ENCODE measurements at places on chromosomes 4 and X.

- DNase-seq, result no peak
- no peak overlapping the region for H3K27ac ChIP-seq
- H3K4me1 ChIP-seq, result no peaks in the 10 kb centered on the region
- no peaks in the 10 kb centered on the region for H3K27me3 ChIP-seq
- no peaks in the 10 kb centered on the region for H3K36me3 ChIP-seq
Measured at GRCh38 chrX:39174772-39175417, 373.6 kb downstream of the MID1IP1 start.

DNA sequence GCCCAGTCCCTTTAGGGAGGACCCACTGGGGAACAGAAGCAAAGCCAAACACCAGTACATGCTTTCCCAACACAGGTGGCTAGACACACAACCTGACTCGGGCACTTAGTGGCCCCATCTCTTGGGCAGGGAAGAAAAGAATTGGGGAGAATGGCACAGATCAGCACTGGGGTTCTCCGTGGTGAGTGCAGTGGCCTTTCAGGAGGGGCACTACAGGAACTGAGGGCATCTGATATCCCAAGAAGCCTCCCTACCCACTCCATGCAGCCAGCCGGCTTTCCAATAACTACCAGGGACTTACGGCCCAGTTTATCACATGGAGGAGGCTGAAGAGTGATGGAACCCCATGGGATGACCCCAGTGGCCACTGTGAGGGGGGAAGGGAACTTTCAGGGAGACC is 23.0 kb downstream of the RGN start:
- H3K27ac ChIP-seq, result no peak overlapping the region
- H3K27me3 ChIP-seq, result no peaks in the 10 kb centered on the region
- H3K4me1 ChIP-seq, result no peaks in the 10 kb centered on the region
- H3K36me3 ChIP-seq, result no peaks in the 10 kb centered on the region
- no peak overlapping the region for H3K4me3 ChIP-seq

GRCh38 chr4:38979081-38979480 is 53.1 kb downstream of the TMEM156 start:
- no peaks in the 10 kb centered on the region for H3K36me3 ChIP-seq
- DNase-seq, result no peak
- H3K4me3 ChIP-seq, result no peak overlapping the region
- H3K27me3 ChIP-seq, result no peaks in the 10 kb centered on the region
- H3K4me1 ChIP-seq, result no peaks in the 10 kb centered on the region

- no peak overlapping the region for H3K27ac ChIP-seq
- no peaks in the 10 kb centered on the region for H3K36me3 ChIP-seq
- H3K4me3 ChIP-seq, result no peak overlapping the region
- H3K4me1 ChIP-seq, result peaks cover 5% of the 10 kb centered on the region
- DNase-seq, result no peak
Measured at GRCh38 chrX:21949689-21950088, 9.2 kb downstream of the SMS start.

DNA sequence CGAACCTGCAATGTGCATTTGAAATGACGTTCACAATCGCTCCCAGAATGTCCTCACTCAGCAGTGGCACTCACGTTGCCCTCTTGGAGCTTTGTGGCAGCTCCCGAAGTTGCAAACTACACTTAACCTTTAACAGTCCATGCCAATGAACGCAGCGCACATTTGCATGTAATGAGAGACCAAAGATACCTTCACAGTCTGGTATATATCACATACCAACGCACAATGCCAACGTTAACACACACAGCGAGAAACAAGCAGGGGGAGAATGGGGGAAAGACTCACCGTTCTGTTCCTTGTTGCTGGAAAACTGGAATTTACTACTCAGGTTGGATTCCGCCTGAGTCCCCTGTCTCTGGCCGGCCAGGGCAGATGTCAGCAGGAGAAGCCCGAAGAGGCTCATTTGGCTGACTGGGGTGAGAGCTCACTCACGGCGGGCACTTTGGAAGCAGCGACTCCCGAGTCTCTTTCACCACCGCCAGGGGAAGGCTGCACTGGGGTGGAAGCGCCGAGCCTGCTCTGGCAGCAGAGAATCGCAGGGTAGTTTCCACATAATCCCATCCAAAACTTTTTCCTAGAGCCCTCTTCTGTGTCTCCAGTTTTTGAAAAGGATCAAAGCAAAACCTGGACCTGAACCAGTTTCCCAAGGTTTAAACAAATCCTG is 966 bp downstream of the PDGFC start:
- H3K4me1 ChIP-seq, result peaks cover 17% of the 10 kb centered on the region
- H3K27ac ChIP-seq, result peak overlapping the region; percentile 94
- no peaks in the 10 kb centered on the region for H3K36me3 ChIP-seq
- peak overlapping the region; percentile 74 for H3K4me3 ChIP-seq

DNA sequence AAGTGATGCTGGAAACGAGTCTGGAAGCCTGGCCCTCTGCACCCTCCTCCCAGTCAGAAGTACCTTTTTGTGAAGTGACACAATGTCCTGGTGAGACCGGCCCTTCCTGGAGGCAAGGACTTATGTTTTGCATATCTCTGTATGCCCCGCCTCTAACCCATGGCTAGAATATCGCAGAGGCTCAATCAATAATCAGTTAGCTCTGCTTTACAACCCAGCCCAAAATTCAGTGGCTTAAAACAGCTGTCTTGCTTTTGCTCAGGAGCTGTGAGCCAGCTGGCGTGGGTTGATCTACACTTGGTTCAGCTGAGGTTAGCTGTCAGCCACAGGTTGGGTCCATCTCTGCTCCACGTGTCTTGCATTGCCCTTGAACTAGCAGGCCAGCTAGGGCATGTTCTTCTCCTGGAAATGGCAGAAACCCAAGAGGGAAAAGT is 98.8 kb upstream of the METTL14 start:
- DNase-seq, result no peak
- H3K4me3 ChIP-seq, result no peak overlapping the region
- no peaks in the 10 kb centered on the region for H3K4me1 ChIP-seq
- no peaks in the 10 kb centered on the region for H3K36me3 ChIP-seq

Data from thoracic aorta (tissue), 2 donors.